ENCODE measurements at places on chromosomes 6 and 20.

- no peak for DNase-seq
These were observed 157.8 kb downstream of the SAMD5 start for GRCh38 chr6:147666255-147666654.

- no peak for DNase-seq
These were observed 87.4 kb upstream of the SHLD1 start for GRCh38 chr20:5662769-5663168.

- no peak for DNase-seq
These were observed 48.2 kb downstream of the THBS2 start for GRCh38 chr6:169205176-169206160.

- no peak for DNase-seq
These were observed 24.9 kb upstream of the ITCH start for GRCh38 chr20:34337982-34338726.

DNA sequence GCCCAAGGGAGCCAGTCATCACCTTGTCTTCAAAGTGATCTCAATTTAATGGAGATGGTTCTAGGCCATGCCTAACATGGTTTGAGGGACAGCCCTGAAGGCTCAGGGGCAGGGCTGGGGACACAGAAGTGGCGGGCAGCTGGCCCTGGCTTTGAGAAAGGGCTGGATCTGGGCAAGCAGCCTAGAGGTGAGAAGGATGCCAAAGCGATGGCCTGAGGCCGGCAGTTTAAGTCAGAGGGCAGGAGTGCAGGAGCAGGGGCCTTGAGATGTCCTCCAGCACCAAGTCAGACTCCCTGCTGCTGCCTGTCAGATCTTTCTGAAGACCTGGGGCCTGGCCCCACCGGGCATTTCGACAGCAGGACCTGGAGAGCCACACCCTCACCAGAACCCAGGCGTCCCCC lies 28.4 kb upstream of the APMAP start:
- DNase-seq: no peak

GRCh38 chr6:117266257-117267053 lies 1.1 kb downstream of the VGLL2 start:
- no peak for DNase-seq

- DNase-seq: no peak
These were observed 120.2 kb upstream of the RNF24 start for GRCh38 chr20:4135385-4136077.

- DNase-seq: no peak
These were observed 46.8 kb downstream of the C6orf15 start for GRCh38 chr6:31065556-31065955.

DNA sequence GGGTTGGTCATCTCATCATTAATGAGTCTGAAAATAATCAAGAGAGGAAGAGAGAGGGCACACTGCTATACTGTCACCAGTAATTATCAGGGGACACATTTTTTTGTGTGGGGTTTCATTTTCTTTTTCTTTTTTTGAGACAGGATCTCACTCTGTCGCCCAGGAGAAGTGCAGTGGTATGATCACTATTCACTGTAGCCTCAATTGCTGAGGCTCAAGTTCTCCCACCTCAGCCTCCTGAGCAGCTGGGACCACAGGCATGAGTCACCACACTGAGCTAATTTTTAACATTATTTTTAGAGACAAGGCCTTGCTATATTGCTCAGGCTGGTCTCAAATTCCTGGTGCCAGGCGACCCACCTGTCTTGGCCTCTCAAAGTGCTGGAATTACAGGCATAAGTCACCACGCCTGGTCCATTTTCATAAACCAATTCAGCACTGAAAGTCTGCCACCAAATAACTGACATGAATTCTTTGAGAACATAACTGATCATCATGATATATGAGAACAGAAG lies 43.3 kb downstream of the EPHA7 start:
- no peak for DNase-seq

- no peak for DNase-seq
These were observed 69.6 kb upstream of the ADGRF1 start for GRCh38 chr6:47111685-47112084.

GRCh38 chr6:145743332-145743731 lies 8.0 kb upstream of the EPM2A start:
- DNase-seq: no peak

- no peak for DNase-seq
These were observed 121.6 kb downstream of the ISM1 start for GRCh38 chr20:13342469-13343242.

- DNase-seq: no peak
These were observed 116.2 kb downstream of the KCNQ5 start for GRCh38 chr6:72738091-72738490.

DNA sequence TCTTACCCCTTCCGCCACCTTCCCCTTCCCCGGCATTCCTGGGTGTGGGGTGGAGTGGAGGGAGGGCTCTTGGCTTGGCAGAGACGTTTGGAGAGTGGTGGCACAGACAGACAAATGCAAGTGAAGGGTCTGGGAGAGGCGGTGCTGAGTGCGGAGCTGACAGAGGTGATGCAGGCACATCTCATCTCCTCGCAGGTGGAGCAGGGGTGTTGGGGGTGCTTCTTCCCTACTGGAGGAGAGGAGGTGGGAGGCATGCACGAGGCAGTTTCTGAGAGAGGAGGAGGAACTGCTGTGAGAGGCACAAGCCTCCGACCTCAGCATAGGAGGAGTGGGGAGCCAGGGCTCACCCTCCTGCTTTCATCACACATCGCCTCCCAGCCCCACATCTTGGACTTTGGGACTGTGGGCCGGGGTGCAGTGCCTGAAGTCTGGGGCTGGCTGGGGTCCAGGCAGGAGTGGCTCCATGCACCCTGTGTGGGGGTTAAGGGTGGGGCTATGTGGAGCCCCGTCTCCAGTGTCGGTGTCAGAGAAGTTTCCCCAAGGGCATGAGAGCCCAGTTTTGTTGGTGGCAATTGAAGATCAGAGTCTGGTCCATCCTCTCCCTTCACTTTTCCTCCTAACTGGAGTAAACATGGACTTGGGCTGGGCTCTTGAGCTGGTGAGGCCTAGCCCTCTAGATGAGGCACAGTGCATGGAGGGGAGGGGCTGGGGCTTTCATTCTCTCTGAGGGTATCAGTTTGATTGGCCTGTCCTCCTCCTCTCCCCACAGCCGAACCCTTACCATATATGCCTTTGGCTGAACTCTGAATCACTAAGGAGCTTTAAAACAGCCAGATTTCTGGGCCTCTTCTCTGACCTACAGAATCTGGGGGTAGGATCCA lies 20.2 kb upstream of the SLC22A7 start:
- DNase-seq: no peak

GRCh38 chr6:142804490-142804889 lies 140.5 kb downstream of the HIVEP2 start:
- no peak for DNase-seq

DNA sequence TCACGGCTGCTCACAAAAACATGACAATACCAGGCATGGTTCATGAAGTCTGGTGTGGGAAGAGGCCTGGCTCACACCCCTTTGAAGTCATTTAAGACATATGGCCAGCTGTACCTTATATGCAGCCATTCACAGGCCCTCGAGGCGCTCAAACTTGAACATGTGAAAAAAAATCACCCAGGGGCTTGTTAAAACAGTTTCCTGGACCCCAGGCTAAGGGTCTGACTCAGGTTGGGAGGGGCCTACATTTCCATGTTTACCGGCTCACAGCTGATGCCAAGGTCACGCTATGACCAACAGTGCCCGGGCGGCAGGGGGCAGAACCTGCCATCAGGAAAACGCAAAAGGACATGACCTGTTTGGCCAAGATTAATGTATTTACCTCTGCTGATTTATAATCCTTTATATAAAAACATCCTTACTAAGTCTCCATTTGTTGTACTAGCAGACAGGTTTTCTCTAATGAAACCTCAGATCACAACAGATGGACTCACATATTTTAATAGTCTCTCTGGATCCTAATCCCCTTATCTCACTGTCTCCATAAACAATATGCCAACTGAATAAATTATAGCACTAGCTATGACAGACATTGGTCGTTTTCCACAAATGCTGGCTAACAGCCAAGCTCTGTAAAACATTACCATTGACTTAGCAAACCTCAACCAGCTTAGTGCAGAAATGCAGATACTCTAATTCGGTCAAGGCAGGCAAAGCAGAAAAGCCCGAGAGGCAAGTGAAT lies 19.9 kb downstream of the EZR start:
- no peak for DNase-seq

GRCh38 chr6:3183066-3183465 lies 25.7 kb upstream of the TUBB2A start:
- DNase-seq: no peak

GRCh38 chr6:63597141-63598048 lies 25.1 kb downstream of the LOC128125822 start:
- no peak for DNase-seq

DNA sequence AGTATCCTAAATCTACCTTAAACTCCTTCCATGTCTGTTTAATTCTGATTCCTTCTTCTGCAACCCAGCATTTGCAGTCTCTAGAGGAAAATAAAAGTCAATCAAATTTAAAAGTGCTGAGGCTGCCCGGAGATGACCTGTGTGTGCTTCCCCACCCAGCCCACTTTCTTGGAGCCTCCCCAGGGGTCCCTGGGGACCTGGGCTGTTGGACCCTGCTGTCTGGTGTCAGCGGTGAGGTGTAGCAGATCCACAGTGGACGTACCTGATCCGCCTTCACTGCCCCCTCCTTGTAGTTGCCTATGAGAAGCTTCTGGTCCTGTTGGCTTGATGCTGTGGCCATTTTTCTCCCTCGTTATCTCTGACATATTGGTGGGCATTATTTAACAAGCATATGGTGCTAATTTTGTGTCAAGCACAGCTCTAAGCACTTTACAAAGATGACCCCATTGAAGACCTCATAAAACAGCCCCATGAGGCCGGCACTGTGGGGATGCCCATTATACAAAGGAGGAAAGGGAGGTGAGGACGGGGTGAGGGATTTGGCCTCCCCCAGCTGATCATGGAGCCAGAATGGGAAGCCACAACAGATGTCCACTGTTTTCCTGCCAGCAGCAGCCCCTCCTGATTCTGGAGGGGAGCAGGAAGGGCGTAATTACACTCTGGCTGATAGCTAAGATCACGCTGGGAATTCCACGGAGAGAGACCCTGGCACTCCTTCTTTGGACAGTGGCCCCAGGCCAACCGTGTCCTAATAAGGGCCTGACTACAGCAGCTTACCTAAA lies 628.2 kb downstream of the CDH26 start:
- DNase-seq: no peak

GRCh38 chr6:20700375-20700774 lies 166.1 kb downstream of the CDKAL1 start:
- DNase-seq: no peak

DNA sequence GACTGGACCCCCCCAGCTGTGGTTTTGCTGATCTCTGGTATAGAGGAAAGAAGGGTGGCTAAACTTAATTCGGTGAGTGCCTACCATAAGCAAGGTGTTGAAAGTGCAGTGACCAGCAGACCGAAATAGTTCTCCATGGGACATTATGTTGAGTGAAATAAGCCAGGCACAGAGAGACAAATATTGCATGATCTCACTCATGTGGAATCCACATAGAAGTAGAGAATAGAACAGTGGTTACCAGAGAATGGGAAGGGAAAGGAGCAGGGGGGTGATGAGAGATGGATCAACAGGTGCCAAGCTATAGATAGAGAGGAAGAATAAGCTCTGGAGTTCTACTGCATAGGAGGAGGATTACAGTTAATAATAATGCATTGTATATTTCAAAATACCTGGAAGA lies 9.7 kb upstream of the GCNT2 start:
- no peak for DNase-seq

DNA sequence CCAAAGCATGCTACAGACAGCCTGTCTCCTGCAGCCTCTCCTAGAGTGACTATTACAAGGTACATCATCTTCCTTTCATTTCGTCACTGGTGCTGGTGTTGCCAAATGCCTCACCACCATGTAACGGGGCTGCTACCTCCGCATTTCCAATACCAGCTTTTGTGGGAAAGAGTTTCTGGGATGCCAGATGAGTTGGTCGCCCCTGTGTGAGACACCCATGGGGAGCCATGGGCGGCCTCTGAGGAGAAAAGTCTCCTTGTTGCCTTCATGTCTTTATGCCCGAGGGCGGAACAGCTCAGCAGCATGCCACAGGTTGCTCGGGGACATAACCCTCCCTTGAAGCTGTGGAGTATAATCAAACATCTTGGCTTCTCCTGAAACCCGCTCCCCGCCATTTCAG lies 169.6 kb downstream of the THBS2 start:
- DNase-seq: no peak

GRCh38 chr6:37187321-37188022 lies 17.5 kb downstream of the PIM1 start:
- no peak for DNase-seq

- no peak for DNase-seq
These were observed 25.6 kb downstream of the ARHGAP18 start for GRCh38 chr6:129684323-129684884.

- DNase-seq: no peak
These were observed 62.9 kb downstream of the ARHGAP18 start for GRCh38 chr6:129647044-129647443.

GRCh38 chr6:120230008-120230407 lies 880.4 kb upstream of the MAN1A1 start:
- no peak for DNase-seq

DNA sequence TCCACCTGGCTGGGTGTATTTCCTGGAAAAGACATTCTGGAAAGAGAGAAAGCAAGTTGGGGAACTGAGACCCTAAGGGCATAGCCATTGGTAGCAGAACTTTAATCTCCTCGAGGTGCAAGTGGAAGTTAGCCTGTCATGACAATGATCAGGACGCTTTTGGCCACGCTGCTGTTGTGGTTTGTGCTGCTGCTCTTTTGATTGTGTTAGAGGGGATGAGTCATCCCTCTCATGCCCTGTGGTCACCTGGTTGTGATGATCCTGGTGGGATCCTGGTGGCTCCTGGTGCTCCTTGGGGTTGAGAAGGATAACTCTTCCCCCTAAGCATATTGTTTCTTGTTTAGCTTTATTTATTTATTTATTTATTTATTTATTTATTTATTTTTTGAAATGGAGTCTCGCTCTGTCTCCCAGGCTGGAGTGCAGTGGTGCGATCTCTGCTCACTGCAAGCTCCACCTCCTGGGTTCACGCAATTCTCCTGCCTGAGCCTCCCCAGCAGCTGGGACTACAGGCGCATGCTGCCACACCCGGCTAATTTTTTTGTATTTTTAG lies 350.3 kb downstream of the KIF16B start:
- DNase-seq: no peak

Data from progenitor cell of endocrine pancreas (in vitro differentiated cells).